Brain microvascular endothelial cell (primary cell): ENCODE measurements at places on chromosomes 4 and X.
A peak's percentile ranks its signal among the peaks of the same experiment; 100 is the strongest.

- no peak for DNase-seq
Measured at GRCh38 chrX:96556886-96557285, 127.8 kb upstream of the DIAPH2 start.

DNA sequence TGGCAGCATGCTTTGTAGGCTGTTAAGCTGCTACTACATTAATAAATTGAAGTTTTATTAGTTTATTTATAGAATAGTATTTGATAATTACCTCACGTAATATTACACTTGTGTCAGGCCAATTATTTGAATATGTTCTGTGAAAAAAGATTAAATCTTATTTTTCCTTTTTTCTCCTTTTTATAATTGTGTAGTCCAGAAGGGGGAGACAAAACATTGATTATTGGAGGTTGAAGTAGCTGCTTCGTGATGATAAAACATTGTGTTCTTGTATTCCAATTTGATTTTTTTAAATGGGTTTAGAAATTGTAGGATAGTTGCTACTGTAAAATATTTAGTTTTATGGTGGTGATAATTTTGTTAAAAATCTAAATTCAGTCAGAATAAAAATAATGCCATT lies 85.7 kb downstream of the DIAPH2 start:
- DNase-seq, result no peak

DNA sequence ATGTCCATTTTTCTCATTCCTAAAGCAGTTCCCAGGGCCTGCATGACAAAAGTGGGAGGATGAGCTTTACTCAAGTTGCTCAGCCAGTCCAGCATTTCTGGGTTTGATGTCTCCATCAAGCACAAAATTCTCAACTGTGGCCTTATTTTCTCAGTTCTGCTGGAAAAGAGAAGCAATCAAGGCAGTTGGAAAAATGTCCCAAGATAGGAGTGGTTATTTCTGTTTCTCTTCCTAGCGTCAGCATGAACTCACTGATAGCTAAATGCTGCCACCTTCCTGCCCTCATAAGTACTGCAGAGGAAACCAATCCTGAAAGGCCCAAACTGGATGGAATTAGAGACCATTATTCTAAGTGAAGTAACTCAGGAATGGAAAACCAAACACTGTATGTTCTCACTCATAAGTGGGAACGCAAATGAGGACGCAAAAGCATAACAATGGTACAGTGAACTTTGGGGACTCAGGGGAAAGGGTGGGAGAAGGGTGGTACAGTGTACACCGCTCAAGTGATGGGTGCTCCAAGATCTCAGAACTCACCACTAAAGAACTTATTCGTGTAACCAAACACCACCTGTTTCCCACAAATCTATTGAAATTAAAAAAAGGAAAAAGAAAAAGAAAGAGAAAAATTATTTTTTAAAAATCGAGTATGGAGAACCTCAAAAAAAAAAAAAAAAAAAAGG lies 29.6 kb downstream of the ADH7 start:
- peak; percentile 72 for DNase-seq

GRCh38 chr4:139599594-139600374 lies 43.8 kb upstream of the SETD7 start:
- peak; percentile 87 for DNase-seq

DNA sequence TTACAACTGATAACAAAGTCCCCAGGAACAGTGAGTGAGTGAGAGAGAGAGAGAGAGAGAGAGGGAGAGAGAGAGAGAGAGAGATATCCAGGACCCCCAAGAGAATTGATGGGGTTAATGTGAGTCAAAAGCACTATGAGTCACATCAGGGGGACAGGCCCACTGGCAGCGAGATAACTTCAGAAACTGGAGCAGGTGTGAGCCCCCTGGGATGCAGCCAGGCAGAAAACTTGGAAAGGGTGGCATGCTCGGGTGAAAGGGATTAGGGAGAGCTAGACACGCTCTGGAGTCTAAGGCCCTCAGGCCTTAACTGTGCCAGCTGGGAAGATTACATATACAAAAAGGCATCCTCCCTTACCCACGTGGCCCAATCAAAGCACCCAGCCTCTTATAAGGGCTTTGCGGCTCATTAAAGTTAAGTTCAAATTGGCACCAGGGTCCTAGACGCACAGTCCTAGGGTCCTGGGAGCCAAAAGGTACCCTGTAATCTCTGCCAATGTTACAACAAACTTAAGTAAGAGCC lies 841 bp downstream of the ACOT9 start:
- DNase-seq, result peak; percentile 50

- DNase-seq, result no peak
Measured at GRCh38 chr4:3860061-3860912, 94.1 kb downstream of the ADRA2C start.

DNA sequence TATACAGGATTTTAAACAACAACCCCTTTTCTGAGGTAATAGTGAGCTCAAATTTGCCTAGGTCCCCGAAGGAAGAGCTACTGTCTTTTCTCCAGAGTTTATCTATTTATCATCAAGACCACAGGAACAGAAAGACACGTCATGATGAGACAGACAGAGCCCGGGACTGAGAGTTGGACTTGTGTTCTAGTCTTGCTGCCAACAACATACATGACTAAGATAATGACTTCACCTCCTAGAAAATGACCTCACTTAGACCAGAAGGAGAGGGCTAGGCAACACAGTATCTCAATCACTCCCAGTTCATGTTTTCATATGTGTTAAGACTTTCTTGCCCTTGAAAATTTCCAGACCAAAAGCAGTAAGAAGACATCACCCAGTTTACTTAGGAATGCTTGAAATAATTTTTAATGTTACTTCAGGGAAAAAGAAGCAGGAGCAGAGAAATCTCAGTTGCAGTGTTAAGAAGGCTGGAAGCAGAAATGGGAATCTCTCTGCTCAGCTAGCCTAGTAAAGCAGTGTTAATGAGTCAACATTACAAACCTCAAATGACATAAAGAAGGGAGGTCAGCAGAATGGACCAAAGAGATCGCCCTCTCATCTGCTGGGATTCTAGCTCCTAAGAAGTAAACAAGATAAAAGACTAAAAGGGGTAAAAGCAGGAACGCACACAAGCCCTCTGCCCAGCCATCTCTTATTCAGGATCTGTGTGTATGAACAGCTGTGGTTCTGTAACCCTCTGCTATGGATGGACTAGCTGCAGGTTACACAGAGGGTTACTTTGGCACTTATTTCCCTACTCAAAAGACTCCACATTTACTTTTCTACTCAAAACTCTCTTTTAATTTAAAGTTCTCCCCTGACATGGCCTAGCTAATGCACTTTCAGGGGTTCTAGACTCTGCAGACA lies 24.8 kb downstream of the PDGFC start:
- peak; percentile 99 for DNase-seq

GRCh38 chr4:100836929-100837328 lies 319.1 kb upstream of the EMCN start:
- DNase-seq, result no peak

DNA sequence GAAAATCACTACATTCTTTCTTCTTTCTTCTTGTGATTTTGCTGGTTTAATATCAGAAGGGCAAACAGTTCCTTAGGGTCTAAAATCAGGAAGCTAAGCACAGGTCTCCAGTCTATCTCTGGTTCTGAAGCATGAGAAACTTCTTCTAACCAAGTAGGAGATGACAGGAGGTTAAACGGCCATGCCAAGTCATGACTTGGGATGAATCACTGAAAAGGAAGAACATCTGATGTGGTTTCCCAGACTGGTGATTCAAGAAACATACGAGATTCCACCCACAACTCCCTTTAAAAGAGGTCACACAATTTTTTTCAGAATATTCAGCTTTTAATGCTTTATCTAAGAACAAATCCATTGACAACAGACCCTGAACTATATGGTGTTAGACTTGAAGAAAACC lies 684.0 kb upstream of the PRKX start:
- DNase-seq, result no peak

DNA sequence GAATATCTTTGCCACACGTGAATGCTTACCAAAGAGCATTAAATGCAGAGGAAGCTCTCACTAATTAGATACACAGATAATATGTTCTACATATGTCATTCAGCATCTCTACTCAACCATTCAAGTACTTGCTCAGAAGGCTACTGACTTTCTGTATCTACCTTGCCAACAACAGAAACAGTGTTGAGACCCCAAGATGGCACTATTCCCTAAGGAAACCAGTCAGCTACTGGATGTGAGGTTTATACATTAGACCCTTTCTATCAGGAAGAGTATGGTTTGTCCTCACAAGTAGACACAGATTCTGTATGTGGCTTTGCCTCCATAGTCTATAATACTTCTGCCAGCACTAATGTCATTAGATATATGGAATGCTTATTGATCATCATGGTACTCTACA lies 443.9 kb upstream of the INTU start:
- no peak for DNase-seq

DNA sequence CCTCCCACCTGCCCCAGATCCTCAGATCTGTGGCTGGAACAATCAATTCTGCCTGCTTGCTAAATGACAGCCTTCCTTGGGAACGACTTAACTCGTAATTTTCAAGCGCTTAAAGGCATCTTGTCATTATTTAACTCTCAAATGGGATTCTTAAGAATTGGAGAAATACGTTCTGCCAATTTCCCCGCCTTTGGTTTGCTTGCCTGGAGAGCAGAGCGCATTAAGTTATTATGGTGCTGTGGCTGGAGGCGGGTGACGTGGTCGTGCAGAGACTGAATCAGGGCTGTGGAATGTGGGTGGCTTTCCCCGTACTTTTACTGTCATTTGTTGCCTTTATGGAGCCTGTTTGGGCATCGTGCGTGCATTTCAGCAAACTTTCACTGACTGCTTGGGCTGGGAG lies 78.9 kb upstream of the PSAPL1 start:
- DNase-seq, result peak; percentile 66

GRCh38 chr4:123390846-123391456 lies 5.6 kb upstream of the SPRY1 start:
- no peak for DNase-seq

- DNase-seq, result no peak
Measured at GRCh38 chr4:8346838-8347605, 77.5 kb downstream of the HTRA3 start.

DNA sequence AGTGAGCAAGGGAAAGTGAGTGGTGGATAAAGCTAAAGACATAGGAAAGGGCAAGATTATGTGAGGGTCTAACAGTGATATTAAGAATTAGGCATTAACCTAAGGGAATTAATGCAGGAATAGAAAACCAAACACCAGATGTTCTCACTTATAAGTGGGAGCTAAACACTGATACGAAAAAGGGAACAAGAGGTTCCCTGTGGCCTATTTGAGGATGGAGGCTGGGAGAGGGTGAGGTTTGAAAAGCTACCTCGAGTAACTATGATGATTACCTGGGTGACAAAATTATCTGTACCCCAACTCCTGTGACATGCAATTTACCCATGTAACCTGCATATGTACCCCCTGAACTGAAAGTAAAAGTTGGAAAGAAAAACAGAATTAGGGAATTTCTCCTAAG lies 79.0 kb downstream of the ANXA3 start:
- DNase-seq, result no peak

GRCh38 chr4:112855058-112855457 lies 194.4 kb upstream of the ANK2 start:
- DNase-seq, result no peak

GRCh38 chr4:98565681-98566301 lies 92.6 kb downstream of the TSPAN5 start:
- DNase-seq, result no peak

- DNase-seq, result no peak
Measured at GRCh38 chr4:147987252-147987651, 255.4 kb downstream of the ARHGAP10 start.

DNA sequence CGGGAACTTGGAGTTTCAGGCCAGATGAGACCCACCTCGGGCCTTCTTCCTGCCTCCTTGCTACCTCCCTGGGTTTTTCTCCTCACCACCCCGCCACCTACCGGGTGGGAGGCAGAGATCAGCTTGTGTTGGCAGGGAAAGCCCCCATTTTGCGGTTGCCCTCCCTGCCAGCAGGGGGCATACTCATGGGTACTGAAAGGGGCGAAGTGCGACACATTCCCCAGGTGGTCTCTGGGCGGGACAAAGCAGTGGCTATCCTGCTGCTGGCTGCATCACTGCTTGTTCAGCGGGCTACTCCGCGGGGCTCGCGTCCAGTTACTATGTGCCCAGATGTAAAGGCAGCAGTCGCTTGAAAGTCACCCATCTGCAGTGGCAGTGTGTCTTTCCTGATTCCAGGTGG lies 330.3 kb downstream of the PDHA2 start:
- DNase-seq, result no peak

DNA sequence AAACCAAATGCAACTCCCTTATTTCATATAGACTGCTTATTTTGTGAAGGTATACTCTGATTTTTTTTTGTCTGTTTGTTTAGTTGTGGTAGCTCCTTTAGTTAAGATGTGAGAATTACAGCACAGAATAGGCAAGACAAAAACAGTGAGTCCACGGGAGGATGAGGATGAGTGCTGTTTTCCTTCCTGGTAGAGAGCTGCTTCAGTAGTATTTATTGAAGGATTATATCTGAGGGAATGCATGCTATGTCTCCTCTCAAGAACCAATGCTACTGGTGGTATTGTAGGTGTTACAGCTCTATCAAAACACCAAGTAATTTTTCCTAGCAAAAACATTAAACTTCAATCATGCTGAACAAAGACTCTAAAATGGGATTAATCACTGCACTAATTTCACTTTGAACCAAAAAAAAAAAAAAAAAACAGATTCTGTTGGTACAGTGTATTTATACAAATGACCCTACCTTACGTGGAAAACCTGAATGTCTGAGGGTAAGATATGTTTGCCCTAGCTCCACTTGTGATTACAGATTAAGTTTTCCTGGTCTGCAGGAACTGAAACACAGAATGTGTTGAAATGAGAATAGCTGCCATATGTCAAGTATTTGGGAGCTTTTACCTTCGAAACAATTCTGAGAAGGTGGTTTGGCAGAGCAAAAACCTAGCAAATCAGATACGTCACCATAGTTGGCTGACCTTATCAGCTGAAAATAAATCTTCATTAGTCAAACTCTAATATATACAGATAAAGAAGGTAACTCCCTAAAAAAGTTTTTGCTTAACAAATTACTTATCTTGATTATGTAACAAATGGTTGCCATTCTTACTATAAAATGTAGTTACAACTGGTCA lies 40.3 kb downstream of the PPP3CA start:
- DNase-seq, result no peak

DNA sequence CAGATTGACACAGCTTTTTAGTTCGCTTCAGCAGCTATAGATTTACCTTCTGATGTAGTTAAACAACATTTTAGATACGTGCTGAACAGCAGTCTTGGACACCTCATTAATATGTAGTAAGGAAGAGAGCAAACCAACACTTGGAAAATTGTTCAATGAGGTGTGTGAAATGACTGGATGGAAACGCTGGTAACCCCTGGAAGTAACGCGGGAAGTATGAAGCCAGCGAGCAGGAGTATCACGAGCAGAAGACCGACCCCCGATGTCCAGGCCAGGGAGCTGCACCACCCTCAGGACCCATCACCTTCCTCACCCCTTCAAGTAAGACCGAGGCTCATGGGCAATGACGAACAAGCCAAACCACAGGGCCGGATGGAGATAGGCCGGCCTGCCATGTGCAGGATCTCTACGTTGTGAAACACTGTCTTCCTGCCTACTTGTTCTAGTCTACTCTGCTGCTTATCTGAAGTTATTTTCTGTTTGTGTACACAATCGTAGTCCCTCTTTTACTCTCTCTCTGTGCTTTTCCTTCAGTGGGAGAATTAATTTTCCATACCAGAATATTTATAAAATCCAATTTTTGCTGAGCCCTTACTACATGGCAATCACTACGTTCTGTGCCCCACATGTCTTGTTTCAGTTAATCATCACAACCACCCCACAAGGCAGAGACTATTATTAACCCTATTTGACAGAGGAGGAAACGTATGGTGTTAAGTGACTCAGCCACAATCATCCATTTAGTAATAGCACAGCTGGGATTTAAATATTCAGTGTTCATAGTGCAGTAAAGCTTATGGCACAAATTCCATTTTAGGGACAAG lies 221.7 kb downstream of the APBB2 start:
- peak; percentile 86 for DNase-seq

GRCh38 chr4:124745985-124746801 lies 33.7 kb upstream of the ANKRD50 start:
- peak; percentile 18 for DNase-seq
